ENCODE measurements at places on chromosomes 2 and 18.
A peak's percentile ranks its signal among the peaks of the same experiment; 100 is the strongest.

- DNase-seq = no peak
Measured at GRCh38 chr2:117977696-117978095, 36.2 kb downstream of the CCDC93 start.

DNA sequence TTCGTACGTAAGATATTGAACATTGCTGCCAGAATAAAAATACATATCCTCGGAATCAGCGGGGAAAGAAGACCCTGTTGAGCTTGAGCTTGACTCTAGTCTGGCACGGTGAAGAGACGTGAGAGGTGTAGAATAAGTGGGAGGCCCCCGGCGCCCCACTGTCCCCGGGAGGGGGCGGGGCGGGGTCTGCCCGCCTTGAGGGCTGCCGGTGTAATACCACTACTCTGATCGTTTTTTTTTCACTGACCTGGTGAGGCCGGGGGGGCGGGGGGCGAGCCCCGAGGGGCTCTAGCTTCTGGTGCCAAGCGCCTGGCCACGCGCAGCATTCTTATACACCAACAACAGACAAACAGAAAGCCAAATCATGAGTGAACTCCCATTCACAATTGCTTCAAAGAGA, 324.0 kb upstream of the REG3G start:
- DNase-seq = no peak

DNA sequence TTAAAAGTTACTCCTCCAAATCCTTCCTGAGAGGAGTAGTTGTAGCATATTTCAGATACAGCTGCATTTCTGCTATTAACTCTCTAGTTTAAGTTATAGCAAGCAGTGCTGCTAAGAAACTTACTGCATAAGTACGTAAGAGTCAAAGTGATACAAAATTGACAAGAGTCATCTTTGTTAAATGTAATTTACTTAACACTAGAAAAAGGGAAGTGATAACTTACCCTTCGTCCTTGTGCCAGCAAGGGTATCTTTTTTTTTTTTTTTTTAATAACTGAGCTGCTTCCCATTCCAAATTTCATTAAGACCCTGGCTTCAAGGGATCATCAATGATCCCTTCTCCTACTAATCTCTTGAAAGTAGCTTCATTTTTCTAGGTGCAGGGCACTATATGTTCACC, 493.0 kb downstream of the PLCL1 start:
- no peak for DNase-seq

DNA sequence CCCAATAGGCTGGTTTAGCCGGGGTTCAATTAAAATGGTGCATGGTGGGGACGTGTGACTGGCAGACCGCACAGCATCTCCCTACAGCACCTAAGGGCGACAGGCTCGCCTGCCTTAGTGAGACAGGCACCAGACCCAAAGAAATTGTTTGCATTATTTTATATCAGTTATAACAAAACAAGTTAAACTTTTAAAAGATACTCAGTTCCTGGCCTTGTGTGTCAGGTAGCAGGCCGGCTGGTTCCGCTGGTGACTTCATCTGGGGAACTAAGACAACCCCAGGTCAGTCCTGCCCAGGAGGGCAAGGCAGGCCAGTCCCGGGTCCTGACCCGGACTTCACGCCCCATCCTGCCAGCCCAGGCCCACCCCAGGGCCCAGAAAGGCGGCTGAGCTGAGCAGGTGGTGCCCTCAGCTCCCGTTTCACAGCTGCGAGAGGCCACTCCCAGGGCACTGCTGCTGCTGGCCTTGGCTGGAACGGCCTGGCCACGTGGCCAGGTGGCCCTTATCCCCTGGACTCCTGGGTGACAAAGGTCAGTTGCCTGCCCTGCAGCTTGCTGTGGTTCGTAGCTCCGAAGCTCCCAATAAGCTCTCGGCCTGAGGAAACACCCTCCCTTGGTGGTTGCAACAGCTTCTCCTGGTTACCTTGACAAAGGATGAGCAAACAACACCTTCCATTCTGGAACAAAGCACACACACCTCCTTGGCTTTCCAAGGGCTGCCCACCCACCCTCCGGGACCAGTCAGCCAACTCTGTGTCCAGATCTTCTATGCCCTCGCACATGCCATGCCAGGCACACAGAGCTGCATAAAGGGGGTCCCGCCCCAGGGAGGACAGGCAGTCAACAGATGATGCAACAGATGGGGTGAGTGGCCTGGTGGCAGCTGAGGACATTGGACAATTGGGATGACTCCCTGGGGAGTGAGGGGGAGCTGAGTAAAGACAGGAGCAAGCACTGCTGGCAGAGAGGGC, 11.3 kb upstream of the AGXT start:
- no peak for DNase-seq

DNA sequence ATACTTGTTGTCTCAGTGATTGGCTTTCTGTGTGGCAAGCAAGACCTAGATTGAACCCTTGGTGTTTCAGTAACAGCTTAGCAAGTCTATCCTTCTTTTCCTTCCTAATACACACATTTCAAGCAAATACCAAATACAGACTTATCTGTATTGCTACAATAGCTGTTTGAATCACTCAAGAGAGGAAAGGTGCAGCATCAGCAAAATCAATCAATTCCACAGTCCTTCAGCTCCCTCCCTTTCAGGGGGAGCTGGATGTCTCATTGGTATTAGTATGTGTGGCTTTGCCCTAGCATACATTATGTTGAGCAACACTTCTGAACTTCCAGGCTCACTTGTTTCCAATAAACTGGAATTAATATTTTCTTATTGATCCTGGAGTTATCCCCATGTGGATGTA, 323.1 kb downstream of the TMX3 start:
- no peak for DNase-seq

DNA sequence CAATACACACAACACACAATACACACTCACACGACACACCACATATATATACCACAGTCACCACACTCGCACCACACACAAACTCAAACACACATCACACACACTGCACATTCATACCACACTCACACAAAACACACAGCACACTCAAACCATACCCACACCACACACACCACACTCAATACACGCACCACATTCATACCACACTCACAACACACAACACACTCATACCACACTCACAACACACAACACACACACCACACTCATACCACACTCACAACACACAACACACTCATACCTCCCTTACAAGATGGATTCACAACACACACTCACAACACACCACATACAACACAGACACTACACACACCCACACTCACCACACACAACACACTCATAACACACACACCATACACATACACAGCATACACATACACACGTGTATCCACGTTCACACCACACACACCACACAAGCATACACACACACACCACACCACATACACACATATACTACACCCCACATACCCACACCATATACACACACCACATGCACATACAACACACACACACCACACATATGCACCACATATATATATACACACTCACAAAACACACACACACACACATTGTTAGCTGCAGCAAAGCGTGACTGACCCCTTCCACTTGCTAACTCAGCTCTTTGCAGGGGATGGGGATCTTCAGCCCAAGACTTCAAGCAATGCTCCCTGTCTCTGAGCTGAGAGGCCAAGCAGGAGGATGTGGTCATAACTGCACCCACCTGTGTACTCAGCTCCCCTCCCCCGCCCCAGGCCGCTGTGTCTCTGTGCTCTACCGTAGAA, 59.0 kb downstream of the SDC1 start:
- no peak for DNase-seq

DNA sequence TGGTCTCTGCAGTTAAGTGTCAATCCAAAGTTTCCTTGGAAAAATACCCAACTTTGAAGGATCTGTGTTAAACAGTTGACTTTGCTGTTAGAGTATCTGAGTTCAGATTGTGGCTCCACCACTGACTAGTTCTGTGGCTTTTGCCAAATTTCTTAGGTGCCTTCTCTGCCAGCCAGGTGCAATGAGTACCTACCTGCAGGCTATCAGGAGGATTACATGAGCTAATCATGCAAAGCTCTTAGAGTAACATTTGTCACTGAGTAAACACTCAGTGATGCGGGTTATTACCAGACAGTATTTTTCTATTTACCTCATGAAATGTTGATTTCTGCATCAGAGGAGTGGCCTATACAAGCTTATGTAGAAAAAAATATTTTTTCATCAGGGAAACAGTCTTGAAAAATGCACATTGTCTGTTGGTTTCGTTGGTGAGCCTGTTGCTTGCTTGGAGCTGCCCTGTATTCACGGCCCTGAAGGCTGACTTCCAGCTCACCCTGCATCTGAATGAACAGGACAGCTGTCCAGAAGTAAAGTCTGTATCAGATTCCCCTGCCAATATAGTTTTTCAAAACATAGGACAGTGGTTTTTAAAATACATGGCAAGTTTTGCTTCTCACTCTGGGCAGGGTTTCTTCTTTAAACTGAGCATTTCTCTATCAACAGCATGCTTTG, 235.1 kb downstream of the CDCA7 start:
- DNase-seq = no peak

- no peak for DNase-seq
Measured at GRCh38 chr2:239523954-239524330, 123.1 kb upstream of the HDAC4 start.

- no peak for DNase-seq
Measured at GRCh38 chr2:161358838-161359237, 50.6 kb downstream of the PSMD14 start.

GRCh38 chr2:240622531-240623235, 2.6 kb upstream of the GPR35 start:
- DNase-seq = no peak

DNA sequence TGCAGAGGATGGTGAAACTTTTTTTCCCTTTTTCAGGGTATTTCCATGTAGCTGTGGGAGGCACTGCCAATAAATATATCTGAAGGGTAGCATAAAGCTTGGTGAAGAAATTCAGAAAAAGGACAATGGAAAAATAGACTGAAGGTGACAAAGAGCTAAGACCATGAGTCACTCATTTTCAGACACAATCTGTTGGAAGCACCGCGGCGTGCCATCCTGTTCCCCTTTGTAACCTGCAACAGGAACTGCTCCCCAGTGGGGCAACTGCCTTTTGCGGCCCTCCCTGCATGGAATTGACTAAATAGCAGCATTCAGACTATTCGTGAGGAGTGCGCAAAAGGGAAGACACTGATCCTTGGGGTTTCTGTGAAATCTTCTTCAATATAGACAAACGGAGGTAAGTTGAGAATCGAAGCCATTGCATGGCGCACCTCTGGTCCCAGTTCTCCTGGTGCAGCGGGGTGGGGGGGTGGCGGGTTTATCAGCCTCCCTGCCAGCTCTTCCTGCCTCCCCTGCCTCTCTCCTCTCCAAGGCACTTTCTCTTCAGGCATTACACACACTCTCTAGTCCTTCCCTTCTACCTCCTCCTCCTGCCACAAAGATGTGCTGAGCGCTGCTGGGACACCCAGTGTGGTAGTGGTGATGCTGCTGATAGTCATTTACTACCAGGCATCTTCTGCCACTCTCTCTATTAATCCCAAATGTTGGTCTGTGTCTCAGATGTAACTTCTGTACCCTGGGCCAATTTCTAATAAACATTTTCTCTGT, 126.2 kb upstream of the TMEM200C start:
- no peak for DNase-seq

DNA sequence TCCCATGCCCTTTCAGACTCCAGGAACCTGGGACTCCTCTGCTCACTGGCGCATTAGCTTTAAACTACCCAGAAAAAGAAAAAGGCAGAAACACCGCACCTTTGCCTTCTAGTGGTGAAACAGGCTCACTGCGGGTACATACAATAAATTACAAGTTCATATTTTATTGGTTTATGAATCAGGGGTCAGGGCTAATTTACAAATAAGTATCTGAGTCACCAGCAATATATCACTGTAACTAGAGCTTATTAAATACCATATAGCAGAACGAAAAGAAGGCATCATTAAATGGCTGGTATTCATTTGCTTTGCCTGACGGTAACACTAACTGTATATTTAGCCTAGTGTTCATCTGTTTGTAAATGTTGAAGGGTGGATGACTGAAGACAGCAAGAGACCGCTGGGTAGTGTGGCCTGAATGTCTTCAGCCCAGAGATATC, 26.9 kb upstream of the DTNB start:
- peak; percentile 37 for DNase-seq

GRCh38 chr2:162074928-162075688, 1.1 kb upstream of the DPP4 start:
- peak; percentile 20 for DNase-seq

GRCh38 chr18:70068981-70069380, 121.3 kb upstream of the CD226 start:
- no peak for DNase-seq

- no peak for DNase-seq
Measured at GRCh38 chr2:89797320-89798038, 1106.0 kb downstream of the RPIA start.

- no peak for DNase-seq
Measured at GRCh38 chr2:105886687-105887086, 142.0 kb downstream of the NCK2 start.

DNA sequence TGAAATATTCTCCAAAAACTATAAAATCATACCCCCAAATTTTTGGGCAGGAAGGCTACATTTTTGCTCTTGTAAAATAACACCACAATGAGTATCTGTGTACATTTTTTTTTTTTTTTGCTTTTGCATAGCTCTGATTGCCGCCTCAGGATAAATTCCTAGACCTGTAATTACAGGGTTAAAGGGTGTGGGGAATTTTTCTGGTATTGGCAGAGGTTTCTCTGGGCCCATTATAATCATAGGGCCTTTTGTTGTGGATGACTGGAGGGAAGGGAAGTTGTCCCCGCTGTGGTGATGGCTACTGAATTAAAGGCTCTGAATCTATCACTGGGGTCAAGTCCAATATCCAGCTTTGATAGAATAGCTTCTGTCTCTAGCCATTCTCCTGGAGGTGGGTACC, 26.6 kb downstream of the CCDC195 start:
- DNase-seq = no peak

DNA sequence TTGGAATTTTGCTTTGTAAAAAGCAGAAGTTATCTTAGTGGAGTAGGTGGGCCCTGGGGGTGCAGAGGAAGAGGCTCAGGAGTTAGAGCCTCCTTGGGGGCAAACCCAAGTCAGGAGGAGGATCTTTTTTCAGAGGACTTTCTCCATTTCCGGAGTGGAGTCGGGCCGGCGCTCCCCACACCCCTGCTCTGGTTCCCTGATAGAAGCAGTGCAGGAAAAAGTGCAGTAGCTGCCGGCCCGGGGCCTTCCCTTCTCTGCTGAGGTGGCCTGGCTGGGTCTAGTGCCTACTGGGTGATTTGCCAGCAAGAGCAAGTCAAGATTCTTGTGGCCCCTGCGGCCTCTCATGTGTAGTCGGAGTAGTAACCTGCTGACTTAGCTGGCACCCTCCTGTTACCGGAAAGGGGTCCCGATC, 124.2 kb upstream of the HS6ST1 start:
- DNase-seq = no peak

DNA sequence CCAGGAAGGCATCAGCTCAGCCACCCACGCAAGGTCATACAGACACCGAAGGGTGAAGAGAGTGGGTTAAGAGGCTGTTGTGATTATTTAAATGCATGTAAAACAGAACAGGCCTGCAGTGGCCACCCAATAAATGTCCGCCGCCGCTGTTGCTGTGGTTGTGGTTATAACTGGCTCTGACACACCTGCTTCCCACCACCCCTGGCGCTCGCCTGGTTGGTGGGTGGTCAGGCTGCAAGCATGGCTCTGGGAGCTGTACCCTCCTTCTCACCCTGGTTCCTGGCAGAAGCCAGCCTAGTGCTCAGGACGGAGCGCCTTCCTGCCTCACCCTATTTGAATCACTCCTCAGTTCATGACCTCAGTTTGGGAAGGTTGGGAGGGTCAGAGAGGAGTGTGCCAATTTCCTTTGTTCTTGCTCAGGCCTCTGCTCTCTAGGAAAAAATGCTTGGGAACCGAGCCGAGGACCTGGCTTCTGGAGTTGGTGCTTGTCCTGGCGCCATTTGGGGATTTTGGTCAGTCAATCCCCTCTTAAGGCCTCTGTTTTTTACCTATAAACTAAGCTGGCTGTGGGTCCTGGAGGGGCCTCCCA, 5.3 kb upstream of the CRYBA2 start:
- no peak for DNase-seq

- DNase-seq = no peak
Measured at GRCh38 chr18:51559902-51560287, 362.4 kb upstream of the MEX3C start.
